ENCODE measurements at places on chromosomes 6 and 20.

DNA sequence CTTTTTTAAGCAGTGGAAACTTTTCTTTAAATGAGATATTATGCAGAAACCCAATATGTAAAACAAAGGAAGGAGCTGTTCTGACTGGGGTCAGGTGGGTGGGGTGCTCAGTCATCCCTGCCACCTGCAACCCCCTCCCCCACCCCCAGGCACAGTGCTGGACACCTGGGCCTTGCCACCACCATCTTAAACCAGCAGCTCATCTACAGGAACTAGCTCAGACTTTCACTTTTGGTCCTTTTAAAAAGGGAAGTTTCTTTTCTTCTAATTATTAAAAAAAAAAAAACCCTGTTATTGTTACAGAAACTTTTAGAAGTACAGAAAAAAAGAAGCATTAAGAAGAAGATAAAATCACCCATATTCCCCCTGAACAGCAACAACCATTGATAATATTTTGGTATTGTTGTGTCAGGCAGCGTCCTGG is 37.1 kb downstream of the PPP1R16B start:
- DNase-seq: no peak

DNA sequence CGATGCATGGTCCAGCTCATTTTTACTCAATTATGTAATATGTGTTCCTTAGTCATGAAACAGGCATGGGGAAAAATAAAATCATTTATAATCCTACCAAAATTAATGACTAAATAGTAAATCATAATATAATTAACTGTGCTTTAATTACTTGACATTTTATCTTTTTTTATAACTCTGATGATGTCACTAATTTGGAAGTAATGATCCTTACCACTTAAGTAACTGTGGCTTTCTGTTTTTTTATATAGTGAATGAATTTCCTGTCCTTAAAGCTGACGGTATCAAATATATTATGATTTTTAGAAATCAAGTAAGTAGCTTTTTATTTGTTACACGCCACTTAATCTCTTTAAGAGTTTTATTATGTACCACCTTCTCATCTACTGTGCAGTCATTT is 32.2 kb downstream of the CSE1L start:
- DNase-seq: no peak

DNA sequence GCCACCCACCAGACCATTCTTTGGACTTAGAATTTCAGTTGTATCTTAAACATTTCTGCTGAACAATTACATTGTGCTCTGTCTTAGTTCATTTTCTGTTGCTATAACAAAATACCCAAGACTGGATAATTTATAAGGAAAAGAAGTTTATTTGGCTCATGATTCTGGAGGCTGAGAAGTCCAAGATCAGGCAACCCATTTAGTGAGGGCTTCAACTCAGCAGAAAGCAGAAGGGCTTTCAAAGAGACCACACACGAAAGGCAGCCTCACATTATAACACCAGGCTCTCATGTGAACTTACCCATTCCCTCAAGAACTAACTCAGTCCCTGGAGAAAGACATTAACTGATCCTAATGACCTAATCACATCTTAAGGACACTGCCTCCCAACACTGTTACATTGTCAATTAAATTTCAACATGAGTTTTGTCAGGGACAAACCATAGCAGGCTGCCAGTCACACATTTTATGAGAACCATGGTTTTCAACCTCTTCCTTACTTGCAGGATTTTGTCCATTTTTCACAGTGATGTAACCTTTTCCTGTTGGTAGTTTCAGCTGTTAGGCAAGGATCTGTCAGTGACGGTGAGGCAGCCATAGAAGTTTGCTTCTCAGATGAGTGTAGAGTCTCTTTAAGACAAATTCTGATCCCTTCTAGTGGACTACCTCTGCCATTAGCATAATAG is 399.6 kb upstream of the SOX4 start:
- DNase-seq: no peak

GRCh38 chr20:49149281-49150045 is 38.7 kb downstream of the STAU1 start:
- DNase-seq: no peak

DNA sequence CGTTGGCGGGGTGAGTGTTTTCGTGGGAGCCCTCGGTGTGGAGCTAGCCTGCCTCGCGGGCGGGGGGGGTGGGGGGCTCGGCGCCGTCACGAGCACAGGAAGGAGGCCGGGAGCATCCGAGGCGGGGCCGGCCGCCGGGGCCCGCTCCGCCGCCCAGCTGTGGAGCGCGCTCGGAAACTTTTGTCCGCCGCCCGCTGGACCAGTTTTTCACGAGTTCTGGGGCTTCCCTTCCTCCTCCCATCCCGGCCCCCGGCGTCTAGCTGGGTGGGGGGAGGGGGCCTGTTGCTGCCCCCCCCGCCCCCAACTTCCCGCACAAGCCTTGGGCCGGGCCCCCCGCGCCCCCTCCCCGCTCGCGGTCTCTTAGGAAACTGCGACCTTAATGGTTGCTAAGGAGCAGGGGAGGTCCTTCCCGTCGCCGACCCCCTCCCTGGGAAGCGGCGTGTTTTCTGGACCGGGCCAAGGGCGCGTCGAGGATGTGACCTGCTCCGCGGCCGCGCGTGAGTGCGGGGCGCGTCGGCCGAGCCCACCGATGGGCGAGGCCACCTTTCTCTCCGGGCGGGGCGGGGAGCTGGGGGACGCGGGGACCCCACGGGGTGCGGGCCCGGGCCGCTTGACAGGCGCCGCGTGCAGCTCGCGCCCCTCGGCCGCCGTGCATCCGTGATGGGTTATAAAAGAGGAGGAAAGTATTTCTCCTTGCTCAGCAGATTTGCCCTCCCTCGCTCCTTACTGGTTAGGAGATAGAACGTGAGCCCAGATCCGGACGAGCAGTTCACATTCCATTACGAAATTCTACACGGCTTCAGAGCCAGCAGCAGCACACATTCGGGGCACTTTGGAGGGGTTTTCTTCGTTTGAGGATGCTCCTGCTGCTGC is 1.4 kb downstream of the RREB1 start:
- peak; percentile 49 for DNase-seq

DNA sequence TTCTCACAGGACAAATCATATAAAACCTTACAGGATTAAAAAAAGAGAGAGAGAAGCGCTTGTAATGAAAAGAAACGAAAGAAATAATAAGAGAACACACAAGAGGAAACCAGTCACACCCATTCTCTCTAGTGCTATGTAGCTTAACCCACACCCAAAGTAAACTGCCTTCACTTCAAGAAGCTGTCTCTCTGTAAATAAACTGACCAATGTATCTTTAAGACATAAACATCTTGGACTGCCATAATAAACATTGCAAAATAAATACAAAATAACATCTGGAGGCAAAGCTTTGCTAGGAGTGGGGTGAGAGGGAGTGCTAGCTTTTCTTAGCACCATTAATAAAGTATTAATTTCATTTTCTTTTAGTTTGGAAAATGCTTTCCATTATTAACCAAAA is 61.6 kb upstream of the RNF146 start:
- DNase-seq: no peak

- no peak for DNase-seq
Observed at GRCh38 chr20:53606364-53606985, 12.8 kb upstream of the ZNF217 start.

- DNase-seq: no peak
Observed at GRCh38 chr20:8509809-8510208, 377.7 kb downstream of the PLCB1 start.

Data from 8988T (cell line).